ENCODE measurements at places on chromosomes 5 and 9.

- DNase-seq = no peak
Observed at GRCh38 chr5:94082405-94082804, 341.0 kb upstream of the POU5F2 start.

DNA sequence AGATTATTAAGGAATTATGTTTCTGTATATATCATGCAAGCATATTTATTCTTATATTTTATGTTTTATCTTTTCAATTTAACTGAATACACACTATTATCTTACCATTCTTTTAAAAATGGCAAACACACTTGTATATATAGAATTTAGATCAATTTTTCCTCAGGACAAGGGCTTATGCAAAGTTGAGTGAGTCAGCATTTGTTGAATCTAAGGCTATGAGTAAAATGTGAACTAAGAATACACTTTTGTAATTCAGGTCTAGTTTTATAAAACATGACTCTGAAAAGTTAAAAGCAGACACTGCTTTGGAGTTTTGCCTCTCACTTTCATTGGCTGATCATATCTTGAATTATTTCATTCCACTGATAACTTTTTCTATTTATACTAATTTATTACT, 127.8 kb downstream of the FOCAD start:
- DNase-seq = no peak

- no peak for DNase-seq
Observed at GRCh38 chr5:34484216-34484920, 171.8 kb upstream of the RAI14 start.

GRCh38 chr5:172740428-172741205, 30.4 kb downstream of the DUSP1 start:
- DNase-seq = no peak

- DNase-seq = no peak
Observed at GRCh38 chr9:72150127-72150526, 887 bp downstream of the GDA start.

DNA sequence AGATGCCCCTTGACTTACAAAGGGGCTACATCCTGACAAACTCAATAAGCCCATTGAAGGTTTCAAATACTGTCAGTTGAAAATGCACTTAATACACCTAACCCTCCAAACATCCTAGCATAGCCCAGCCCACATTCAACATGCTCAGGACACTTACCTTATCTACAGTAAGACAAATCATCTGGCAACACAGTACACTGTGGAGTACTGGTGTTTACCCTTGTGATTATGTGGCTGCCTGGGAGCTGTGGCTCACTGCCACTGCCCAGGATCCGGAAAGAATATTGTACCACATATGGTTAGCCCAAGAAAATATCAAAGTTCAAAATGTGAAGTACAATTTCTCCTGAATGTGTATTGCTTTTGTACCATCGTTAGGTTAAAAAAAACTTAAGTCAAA, 562.2 kb downstream of the HTR1A start:
- no peak for DNase-seq

DNA sequence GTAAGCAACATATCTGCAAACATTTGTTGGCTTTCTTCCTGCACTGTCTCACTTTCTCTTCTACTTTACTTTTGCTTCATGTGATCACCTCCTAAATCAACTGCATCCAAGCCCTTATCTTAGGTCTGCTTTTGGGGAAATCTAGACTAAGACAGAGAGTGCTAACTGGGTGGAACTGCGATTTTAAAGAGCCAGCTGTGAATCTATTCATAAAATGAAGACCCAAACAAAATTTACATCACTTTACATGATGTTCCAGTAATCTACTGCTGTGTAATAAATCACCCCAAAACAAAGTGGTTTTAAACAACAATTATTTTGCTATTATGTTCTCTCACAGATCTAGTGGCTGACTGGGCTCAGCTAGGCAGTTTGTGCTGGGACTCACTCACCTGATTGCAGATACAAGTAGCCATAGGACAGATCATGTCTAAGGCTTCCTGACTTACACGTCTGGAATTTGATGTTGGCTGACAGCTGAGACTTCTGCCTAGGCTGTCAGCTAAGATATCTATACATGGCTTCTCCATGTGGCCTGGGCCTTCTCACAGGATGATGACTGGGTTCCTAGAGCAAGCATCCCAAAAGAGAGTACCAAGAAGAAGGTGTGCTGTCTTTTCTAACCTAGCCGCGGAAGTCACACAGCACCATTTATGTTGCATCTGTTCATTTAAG, 145.1 kb upstream of the TBCA start:
- no peak for DNase-seq

DNA sequence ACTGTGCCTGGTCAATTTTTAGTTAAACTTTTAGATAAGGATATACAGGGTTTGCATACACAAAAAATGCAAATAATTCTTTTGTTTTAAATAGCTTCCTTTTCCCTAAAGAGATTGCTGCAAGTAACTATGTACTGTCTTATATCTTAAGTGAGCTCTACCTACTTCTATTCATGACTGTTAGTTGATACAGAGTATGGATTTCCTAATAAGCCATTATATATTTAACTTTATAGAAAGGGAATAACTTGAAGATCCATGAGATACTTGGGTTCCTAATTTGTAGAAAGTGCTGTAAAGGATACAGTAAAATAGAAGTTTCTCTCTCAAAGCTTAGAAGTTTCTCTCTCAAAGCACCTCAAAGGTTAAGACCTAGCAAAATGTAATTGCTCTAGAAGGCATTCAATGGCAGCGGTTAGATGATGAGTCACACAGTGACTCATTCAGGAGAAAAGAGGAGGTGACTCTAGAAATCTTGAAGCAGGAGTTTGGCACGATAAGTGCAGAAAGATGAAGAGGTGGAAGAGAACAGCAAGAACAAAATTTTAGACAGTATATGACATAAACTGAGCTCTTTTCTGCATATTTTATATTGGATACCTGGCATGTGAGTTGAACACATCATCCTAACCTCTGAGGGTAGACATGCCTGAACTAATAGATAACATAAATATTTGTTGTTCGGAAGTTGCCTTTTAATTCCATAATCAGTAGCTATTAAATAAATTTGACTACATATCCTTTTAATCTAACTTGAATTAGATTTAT, 5.5 kb upstream of the DNAJC21 start:
- DNase-seq = peak; percentile 36

DNA sequence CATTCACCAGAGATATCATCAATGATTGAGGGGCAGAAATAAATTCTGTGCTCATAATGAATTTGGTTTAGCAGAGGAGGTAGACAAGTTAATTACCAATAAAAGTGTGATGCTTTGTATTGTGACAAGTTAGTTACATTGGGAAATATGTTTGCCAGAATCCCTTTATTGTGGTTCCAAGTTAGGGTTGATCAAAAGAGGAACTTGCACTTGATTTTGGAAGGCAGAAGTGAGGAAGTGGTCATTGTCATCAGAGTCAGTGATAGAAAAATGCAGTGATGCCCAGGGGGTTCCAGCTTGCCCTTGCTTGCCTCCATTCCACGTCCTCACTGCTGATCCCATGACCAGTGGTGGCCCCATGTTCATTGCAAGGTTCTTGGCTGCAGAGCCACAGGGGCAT, 69.7 kb downstream of the SVEP1 start:
- DNase-seq = no peak

- no peak for DNase-seq
Observed at GRCh38 chr9:121445986-121446385, 53.7 kb downstream of the GGTA1 start.

DNA sequence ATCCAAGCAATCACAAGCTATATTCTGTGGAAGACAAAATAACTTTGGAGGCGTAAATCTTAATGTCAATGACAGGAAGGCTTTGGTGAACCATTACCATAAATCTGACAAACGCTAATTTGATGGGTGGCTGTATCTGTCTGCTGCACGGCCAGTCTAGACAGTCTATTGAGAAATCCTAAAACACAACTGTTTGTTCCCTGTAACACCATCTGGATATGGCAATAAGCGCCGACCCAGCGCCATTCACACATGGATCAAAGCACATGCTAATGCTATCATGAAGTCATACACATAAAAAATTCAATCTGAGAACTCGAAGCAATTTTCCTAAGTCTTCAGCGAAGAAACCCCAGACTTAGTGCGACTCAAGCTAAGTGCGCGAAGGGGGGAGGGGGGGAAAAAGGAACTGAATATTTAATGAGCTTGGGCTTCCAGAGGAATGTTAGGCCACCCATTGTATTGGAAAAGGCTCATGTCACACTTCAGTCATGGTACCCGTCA, 95.1 kb downstream of the ARL15 start:
- DNase-seq = no peak

DNA sequence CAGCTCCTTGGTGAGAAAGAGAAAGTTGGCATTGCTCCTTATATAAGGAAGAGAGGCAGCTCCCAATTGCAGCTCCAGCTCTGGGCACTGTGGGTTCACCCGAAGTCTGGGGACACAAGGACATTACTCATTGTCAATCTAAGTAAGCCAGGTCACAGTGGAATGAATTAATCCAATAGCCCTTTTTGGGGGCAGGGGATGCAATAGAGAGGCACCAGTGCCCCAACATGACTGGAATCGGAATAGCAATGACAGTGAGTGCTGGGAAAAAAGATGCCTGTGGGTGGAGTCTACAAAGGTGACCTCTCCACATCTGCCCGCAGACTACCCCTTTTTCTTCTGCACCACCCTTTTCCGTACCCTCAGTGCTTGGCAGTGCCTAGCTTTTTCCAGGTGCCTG, 11.1 kb upstream of the NEUROG1 start:
- DNase-seq = no peak

DNA sequence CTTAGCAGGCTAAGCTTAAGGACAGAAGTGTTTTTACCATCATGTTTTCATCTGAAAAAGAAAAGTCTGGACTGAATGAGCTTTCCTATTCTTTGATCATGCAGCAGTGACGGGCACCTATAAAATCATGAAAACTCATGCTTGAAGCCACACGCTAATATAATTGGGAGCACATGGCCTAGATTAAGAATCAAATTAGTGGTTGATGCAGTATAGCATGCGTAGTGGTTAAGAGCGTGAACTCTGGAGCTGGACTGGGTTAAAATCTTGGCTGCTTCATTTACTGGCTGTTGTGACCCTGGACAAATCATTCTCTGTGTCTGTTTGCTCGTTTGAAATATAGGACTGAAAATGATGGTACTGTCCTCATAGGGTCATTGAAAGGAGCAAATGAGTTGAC, 49.9 kb upstream of the IL13 start:
- DNase-seq = no peak

GRCh38 chr5:9655641-9656040, 25.5 kb upstream of the TAS2R1 start:
- no peak for DNase-seq

GRCh38 chr5:179868541-179868940, 9.9 kb upstream of the MRNIP start:
- no peak for DNase-seq

- no peak for DNase-seq
Observed at GRCh38 chr5:77531297-77531696, 39.2 kb upstream of the WDR41 start.

- no peak for DNase-seq
Observed at GRCh38 chr9:36322462-36322861, 64.2 kb upstream of the GNE start.

GRCh38 chr5:149990518-149991376, 9.7 kb downstream of the TIGD6 start:
- DNase-seq = peak; percentile 67

- no peak for DNase-seq
Observed at GRCh38 chr9:100229136-100229535, 123.6 kb downstream of the TEX10 start.

DNA sequence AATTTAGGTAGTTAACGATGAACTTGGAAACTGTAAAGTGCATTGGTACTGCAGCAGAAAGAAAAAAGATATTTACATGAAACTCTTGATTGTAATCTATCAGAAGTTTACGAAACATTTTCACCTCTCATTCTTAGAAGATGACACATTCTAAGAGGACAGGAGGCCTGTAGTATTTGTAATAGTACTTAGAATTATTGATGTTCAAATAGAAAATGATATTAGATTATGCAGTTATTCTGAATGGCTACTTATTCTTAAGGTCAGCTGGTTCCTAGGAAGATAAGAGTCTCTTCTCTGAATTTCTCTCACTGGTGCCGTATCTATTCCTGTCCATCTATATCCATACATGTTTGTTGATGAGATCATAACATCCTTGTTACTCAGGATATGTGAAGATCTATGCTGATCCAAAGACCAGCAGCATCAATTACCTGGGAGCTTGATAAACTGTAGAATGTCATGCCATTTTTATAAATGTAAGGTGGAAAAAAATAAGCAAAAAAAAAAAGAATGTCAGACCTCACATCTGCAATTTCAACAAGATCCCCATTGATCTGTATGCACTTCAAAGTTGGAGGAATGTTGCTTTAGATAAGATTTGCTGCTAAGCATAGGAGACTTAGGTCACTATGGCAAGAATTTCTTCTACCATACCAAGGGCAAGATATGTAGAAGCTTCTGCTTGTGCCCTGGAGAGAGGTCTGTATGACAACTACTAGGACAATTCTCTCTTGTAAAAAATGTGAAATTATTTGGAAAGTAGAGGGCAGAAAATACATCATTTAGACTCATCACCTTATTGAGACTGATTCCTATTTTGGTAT, 42.4 kb upstream of the RICTOR start:
- no peak for DNase-seq

- no peak for DNase-seq
Observed at GRCh38 chr5:38292228-38292627, 33.9 kb downstream of the EGFLAM start.

GRCh38 chr9:78601957-78602565, 305.1 kb downstream of the PSAT1 start:
- no peak for DNase-seq

DNA sequence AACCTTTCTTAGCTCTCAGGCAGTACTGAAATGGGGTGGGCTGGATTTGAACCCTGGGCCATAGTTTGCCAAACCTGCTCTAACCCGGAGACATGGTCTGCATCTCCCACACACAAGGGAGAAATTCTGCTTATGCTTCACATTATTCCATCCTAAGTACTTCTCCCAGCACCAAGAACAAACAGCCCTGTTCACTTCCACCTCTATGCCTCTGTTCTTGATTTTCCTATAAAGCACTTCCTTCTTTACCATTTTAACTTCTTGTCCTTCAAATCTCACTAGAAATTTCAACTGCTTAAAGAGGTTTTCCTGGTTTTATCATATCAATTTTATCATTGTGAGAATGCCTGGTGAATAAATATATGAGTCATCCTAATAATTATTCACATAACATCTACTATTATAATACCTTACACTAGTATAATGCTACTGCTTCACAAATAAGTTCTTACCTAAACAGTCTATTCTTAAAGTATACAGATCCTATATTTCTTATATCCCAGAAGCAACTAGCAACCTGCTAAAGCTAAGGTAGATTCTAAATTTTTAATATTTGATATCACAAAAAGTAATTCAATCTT, 12.7 kb downstream of the FEM1C start:
- DNase-seq = no peak

DNA sequence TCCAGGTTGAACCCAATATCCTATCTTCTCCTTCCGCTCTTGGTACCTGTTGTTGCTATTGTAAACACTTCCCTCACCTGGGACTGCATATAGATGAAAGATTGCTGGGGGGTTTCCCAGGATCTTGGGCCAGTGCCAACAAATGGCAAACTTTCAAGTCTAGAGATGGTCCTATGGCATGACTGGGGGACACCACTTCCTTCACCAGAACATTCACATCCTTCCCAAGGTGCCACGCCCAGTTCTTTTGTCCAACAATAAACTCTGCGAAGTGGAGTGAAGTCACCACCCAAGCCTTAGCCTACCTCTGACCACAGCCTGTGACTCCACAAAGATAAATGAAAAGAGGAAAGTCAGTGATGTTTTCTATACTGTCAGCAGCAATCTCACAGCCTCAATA, 34.4 kb downstream of the DOCK8 start:
- DNase-seq = no peak

- no peak for DNase-seq
Observed at GRCh38 chr9:109496841-109497225, 1.3 kb downstream of the PTPN3 start.

- no peak for DNase-seq
Observed at GRCh38 chr5:107467137-107467932, 203.4 kb downstream of the EFNA5 start.
